ENCODE measurements at places on chromosomes 13 and 19. TPM values are rescaled to one million over a fixed set of nuclear protein-coding genes. Genes with fewer than 3 reads are reported as not detected.

ZNF626 gene
- 9.1 TPM for total RNA-seq

GRCh38 chr19:38047641-38048040, 140.6 kb downstream of the SIPA1L3 start:
- no peak for DNase-seq

DNA sequence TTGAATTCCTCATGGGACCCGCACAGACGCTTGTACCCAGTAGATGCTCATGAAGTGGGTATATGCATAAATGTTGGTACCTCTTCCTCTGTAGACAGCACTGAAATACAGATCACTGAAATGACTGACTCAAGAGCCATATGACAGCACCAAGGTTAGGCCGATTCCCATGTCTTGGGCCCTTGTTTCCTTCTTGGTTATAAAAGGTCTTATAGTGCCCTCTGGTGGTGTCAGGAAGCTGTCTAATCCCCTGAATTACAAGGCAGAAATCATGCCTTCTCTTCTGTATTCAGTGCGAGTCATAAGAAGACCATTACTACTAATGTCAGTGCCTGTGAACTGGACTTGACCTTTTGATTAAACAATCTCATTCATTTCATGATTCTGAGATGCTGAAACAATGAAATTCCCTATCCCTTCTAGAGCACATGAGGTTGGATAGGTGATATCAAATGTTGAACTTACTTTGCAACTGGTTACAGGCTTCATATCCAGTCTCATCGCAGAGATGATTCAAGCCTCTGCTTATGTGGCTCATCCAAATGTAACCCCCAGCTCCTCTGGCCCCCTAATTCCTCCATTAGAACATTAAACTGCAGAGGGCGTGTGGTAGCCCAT, 59.7 kb downstream of the SPATA13 start:
- DNase-seq: peak; percentile 73

DNA sequence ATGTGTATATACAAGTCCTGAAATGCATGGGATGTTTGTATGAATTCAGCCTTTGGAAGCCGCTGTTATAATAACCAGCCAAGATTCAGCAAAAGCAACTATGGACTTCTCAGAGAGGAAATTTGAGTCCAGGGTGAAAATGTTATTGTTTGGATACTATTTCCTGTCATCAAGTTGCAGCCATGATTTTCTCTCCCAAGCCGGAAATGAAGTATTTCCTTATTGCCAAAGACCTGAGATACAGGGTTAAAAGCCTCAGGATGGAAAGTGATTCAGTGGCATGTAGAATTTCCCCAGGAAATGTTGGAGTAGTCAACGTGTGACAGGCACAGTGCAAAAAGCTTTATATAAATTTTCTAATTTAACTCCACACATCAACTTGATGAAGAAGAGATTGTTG, 133.9 kb downstream of the IRS2 start:
- DNase-seq: no peak

PEX11G gene
- 3.2 TPM for total RNA-seq
